ENCODE measurements at places on chromosomes 11 and 22. TPM values are rescaled to one million over a fixed set of nuclear protein-coding genes. Genes with fewer than 3 reads are reported as not detected.

GRCh38 chr11:36818410-36818809 is 220.4 kb upstream of the RAG2 start:
- no peak for DNase-seq

- DNase-seq: no peak
Measured at GRCh38 chr11:9280655-9281301, 15.6 kb upstream of the DENND5A start.

DNA sequence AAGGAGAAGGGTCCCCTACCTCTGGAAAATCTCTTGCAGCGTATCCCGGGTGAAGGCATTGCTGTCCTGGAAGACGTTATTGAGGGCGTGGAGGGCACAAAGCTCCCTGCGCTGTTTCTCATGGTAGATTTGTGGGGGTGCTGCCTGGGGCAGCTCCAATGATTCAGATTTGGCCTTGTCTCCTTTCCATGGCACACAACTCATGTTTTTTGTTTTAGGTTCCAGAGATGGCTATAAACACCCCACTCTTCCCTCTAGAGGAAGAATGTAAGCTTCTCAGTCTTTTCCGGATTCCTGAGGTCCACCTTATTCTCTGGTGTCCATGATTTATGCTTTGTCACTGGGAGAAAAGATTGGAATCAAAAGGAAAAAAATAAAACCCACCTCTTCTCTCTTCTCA is 959 bp downstream of the JOSD1 start:
- DNase-seq: no peak

- no peak for DNase-seq
Measured at GRCh38 chr22:32722441-32722840, 79.1 kb upstream of the TIMP3 start.

GSTT4 gene
- not detected for polyA plus RNA-seq

- no peak for DNase-seq
Measured at GRCh38 chr22:39995393-39996252, 869 bp downstream of the FAM83F start.

GRCh38 chr22:49734390-49734789 is 93.3 kb downstream of the BRD1 start:
- DNase-seq: no peak

- DNase-seq: no peak
Measured at GRCh38 chr11:82832983-82833382, 67.2 kb downstream of the PRCP start.

DEFB131B gene
- not detected for polyA plus RNA-seq

FJX1 gene
- polyA plus RNA-seq: 3.3 TPM

DNA sequence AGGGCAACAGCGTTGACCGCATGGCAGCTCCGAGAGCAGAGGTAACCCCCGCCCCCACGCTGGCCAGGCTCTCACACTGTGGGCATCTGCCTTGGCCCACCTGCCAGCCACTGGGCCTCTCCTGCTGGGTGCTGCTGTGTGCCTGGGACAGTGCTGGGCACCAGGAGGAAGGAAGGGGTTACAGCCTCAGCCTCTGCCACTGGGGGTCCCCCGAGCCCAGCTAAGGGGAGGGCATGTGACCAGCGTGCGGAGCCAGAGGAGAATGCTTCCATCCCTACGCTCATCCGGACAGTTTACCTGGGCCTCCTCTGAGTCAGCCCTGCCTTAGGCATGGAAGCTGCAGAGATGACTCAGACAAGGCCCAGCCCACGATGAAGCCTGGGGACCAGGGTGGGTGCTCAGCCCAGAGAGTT is 10.9 kb downstream of the NCF4 start:
- no peak for DNase-seq

ACER3 gene
- polyA plus RNA-seq: 2.9 TPM

DNA sequence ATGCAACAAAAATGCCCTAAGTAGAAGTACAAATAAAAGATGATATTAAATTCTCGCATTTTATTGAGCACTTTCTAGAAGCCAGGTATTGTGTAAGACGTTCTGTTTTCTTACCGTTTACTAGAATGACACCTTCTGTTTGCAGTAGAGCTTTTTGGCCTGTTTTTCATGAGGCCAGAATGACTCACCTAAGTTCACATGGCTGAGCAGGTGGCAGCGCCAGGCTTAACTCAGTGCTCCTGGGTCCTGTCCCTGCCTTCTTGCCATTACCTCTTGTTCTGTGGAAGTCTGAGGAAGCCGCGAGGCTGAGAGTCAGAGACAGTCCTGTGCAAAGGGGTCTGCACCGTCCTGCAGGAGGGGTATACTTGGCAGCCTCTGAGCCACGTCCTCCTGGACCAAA is 113.8 kb downstream of the ATXN10 start:
- DNase-seq: no peak

GRCh38 chr22:50551160-50551752 is 5.6 kb downstream of the KLHDC7B start:
- peak; percentile 73 for DNase-seq

LAYN gene
- 4.7 TPM for polyA plus RNA-seq

- no peak for DNase-seq
Measured at GRCh38 chr11:103947546-103947919, 88.9 kb upstream of the DDI1 start.

DNA sequence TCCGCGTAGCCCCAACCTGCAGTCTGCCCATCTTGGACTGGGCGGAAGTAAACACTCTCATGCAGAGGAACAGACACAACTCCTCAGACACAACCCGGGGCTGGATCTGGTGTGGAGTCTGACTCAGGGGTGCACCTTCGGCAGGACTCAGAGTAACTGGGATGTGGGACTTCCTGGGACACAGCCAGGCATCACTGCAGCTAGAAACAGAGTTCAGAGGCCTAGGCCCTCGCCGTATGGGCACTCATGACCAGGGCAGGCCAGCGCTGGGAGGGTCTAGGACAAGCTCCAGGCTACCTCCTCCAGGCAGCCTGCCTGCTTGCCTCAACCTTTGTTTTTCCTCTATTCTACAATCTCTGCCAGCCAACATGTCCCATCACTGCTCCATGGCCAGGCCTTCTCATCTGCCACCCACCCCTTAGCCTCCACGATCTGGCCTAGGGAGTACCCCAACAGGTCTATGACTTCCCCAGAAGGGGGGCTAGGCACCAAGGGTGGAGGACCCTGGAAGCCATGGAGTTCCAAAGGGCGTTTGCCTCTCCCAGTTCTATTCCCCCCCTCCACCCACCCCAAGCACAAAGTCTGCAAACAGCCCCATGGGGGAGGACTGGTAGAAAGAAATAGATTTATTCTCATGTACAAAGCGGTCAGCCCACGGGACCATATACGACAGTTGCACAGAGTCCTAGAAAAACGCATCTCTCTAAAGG is 98.5 kb downstream of the PDE2A start:
- DNase-seq: peak; percentile 51

TBX10 gene
- not detected for polyA plus RNA-seq

DNA sequence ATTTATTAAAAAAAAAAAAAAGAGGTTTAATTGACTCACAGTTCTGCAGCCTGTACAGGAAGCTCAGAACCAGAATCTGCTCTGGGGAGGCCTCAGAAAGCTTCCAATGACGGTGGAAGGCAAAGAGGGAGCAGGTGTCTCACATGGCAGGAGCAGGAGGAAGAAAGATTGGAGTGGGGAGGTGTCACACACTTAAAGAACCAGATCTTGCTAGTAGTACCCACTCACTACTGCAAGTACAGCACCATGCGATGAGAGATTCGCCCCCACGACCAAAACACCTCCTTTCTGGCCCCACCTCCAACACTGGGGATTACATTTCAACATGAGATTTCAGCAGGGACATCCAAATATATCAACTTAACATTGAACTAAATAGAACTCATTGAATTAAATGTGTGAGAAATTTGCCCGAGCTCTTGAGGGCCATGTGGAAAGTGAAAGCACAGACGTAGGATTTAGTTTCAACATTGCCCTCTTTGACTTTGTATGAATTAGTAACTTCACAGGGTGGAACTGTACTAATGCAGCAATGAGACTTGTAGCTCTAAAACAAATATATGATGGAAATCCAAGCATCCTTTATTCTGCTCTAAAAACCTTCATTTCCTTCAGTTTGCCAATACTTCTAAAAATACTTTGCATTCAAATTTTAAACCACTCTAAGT is 628.2 kb downstream of the FAM181B start:
- DNase-seq: no peak

- no peak for DNase-seq
Measured at GRCh38 chr22:32181043-32181442, 21.9 kb upstream of the C22orf42 start.

DNA sequence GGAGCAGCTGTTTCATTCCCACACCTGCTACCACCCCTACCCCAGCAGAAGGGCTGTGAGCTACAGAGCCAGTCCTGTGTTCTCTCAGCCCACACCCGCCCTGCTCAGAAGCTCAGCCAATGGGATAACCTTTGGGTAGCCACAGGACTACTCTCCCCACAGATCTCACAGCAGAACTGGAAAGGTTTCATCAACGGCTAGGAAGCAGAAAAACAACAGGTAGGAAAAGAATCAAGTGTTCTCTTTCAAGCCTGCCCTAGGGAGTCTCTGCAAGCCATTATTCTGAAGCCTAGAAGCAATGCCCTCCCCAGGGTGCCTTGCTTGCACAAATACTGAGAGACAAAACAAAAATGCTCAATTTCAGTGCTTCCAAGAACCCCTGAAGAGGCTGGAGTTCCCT is 77.2 kb downstream of the TMPRSS5 start:
- no peak for DNase-seq

GRCh38 chr11:270451-271318 is 7.5 kb upstream of the NLRP6 start:
- peak; percentile 84 for DNase-seq

MRGPRX2 gene
- not detected for polyA plus RNA-seq

- no peak for DNase-seq
Measured at GRCh38 chr11:117072517-117073461, 25.4 kb downstream of the SIK3 start.

GRCh38 chr11:17859552-17859951 is 125.0 kb downstream of the KCNC1 start:
- DNase-seq: no peak

GRCh38 chr22:47053726-47054141 is 291.3 kb downstream of the TBC1D22A start:
- peak; percentile 49 for DNase-seq

SEPTIN5 gene
- 4.0 TPM for polyA plus RNA-seq

NRXN2 gene
- 1.4 TPM for polyA plus RNA-seq

GRCh38 chr22:44802956-44803355 is 50.6 kb downstream of the ARHGAP8 start:
- no peak for DNase-seq

C11orf87 gene
- 0.06 TPM for polyA plus RNA-seq

DNA sequence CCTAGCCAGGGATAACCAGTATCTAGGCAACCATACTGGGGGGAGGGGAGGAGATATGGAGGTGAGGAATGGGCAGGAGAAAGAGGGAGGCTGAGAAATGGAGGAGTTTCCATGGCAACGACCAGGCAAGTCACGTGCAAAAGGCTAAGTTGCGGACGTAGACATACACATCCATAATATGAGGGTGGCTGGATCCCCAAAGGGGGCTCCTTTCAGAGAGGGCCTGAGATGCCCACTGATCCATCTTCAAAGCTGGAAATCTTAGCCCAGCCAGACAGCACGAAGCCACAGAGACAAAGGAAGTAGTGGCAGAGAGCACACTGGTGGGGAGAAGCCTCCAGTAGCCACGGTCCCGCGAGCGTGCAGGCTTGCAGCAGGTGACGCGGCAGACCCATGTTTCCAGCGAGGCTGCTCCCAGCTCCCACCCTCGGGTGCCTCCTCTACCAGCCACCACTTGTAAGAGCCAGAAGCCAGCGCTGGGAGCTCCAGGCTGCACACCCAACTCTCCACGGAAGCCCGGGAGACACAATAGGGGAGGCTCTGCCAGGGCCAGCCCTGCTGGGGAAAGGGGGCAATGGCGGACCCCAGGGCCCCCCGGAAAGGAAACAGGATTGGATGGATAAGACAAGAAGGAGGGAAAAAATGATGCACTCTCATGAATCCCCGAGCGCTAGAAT is 938 bp downstream of the FXYD6 start:
- DNase-seq: no peak

- no peak for DNase-seq
Measured at GRCh38 chr11:27217948-27218420, 145.0 kb downstream of the CCDC34 start.

ANKK1 gene
- 2.0 TPM for polyA plus RNA-seq

- no peak for DNase-seq
Measured at GRCh38 chr11:77698896-77699295, 61.3 kb upstream of the CLNS1A start.

DNA sequence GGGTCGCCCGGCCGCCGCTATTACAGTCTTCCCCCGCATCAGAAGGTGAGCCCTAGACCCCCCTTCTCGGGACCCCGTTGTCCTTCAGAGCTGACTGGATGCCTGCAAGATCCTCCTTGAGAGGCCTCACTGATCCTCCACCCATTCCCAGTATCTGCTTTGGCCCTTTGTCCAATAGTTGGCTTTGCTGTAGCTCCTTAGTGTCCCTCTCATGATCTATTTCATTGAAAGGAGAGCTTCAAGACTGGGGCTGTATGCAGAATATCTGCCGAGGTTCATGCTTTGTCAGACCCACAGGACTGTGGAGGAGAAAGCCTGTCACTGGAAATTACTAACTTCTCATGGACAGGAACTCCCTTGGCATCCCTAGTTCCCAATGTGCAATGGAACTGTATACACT is 499 bp downstream of the DLAT start:
- DNase-seq: no peak

- DNase-seq: no peak
Measured at GRCh38 chr22:45949258-45949870, 27.6 kb downstream of the WNT7B start.

RASGRP2 gene
- 252 TPM for polyA plus RNA-seq

DNA sequence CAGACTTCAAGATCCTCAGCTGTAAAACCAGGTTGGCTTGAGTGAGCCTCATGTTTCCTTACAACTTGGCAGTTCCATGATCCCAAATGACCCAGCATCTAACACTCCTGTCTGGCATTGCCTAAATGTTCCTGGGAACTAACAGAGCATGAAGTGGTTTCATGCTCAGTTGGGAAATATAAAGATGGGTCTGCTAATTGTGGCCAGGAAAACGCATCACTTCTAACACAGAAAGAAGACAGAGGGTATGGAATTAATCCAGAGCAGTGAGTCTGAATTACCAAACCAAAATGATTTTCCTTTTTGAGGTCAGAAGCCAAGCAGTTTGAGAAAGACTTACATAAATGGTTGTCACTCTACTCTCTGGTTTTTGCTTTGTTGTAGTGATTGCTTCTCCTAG is 60.5 kb upstream of the MMP13 start:
- DNase-seq: no peak

RAC2 gene
- 421 TPM for polyA plus RNA-seq

GRCh38 chr11:64627371-64627770 is 36.4 kb downstream of the SLC22A12 start:
- DNase-seq: no peak

DNA sequence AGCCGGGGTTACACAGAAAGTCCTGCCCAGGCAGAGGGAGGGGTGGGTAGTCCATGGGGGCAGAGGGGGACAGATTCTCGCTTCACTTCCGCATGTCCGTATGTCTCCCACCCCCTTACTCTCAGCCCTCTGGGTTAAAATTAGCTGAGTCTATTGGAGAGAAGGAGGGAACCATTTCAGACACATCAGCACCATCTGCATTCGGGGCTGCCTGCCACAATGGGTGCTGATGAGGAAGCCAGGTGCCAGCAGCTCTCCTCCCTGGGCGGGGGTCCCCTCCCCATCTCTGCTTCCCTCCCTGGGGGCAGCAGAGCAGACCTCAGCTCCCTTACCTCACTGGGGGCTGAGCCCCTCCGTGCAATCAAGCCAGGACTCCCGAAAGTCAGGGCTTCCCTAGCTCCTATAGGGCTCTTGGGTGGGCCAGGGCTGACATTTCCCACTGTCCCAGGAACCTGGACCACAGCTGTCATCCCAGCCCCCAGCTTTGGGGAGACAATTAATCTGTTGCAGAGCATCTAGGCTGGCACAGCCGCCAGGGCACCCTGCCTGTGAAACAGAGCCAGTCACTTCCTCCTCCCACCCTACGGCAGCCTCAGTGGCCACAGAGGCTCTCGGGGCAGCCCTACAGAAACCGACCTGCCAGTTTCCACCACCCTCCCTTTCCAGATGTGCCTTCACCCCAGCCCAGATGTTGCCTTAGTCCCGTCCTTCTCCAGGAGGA is 67.3 kb downstream of the PDE2A start:
- DNase-seq: no peak
